NCI-H446 treated with DMSO at 0.1 percent for 48 hours (cell line): ENCODE measurements at places on chromosomes 16 and 17.

- DNase-seq, result no peak
Observed at GRCh38 chr16:48099455-48099854, 56.3 kb downstream of the ABCC12 start.

GRCh38 chr17:19410091-19410490 is 941 bp upstream of the RNF112 start:
- DNase-seq, result no peak

DNA sequence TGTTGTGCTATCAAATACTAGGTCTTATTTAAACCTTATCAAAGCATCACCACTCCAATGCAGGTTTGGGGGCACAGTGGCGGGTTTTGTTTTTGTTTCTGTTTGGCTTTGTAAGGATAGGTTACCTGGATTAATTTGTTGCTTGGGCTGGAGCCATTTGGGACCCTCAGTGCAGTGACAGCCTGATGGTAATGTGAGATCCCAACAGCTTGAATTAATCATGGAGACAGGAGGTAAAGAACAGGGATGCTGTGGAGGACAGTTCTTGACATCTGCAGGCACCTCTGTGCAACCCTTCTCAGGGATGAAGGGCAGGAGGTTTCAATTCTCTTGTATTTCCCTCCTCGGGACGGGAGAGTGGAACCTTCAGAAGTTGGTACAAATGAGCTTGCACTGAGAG is 40.5 kb downstream of the SHISA9 start:
- no peak for DNase-seq

- no peak for DNase-seq
Observed at GRCh38 chr17:74493331-74493833, 26.9 kb downstream of the CD300A start.

DNA sequence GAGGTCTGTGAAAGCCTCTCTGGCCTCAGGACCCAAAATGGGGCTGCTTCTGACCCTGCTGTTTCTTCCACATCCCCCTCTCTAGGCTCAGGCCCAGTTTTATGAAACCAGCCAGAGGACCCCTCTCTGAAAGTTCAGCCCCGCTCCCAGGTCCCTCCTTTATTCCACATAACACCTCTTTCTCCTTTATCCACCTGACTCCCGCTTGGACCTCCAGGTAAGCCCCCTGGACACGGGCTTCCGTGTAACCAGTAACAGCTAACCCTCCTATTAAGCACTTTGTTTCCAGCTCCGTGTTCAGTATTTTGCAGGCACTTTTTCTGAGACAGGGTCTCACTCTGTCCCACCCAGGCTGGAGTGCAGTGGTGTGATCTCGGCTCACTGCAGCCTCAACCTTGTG is 37.4 kb downstream of the PSME3IP1 start:
- DNase-seq, result no peak

GRCh38 chr17:40558300-40558889 is 6.9 kb downstream of the CCR7 start:
- no peak for DNase-seq

DNA sequence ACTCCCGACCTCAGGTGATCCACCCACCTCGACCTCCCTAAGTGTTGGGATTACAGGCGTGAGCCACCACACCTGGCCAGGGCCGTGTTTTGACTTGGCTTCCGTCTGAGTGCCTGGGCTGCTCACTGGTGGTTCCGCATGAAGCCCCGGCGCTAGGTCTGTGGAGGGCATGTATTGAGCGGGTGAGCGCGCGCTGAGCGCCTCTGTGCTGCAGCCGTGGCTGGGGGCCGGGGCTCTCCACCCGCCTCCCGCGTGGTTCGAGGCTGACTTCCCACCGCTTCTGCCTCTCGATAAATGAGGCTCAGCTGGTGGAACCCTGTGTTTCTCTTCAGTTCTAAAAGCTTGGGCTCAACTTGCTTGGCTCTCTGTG is 38.9 kb upstream of the ATP2A3 start:
- no peak for DNase-seq

GRCh38 chr17:47733047-47733673 is at the start of gene TBX21:
TBX21 (plus strand) TSS chr17:47733236; CDS start chr17:47733455, 219 bp downstream.
- no peak for DNase-seq

GRCh38 chr17:57016764-57017116 is 38.8 kb downstream of the SCPEP1 start:
- DNase-seq, result no peak

DNA sequence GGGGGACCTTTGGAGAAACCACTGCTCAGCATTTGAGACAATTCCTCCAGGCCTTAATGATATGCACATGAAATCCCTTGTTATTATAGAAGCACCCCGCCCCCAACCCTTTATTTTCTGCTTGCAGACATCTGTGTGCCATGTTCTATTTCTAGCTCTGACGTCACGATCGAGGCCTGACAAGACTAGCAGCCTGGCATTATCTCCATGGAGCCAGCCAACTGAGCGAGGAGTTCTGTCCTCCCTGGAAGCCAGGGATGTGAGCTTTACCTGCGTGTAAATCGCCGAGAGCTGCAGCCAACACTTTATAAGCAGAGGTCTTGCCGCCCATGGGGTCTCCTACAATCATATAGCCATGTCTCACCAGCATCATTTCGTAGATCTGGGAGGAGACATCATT is 116.9 kb downstream of the DNAH3 start:
- DNase-seq, result no peak

GRCh38 chr17:64741038-64741641 is 79.0 kb upstream of the SMURF2 start:
- DNase-seq, result no peak

DNA sequence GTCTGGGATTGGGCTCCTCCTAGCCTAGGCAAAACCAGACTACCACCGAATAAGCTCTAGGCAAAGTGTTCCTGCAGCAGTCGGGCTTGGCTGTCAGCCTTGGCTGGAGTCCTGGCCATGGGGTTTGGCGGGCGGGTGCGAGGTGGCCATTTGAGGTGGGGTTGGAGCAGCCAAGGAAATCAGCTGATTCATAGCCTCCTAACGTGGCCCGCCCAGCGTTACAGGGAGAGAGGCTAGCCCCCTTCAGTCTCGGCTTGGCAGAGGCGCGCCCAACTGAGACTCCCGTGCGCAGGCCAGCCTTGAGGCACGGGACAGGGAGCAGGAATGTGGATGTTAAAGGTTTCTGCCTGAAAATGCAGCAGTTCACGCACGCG is 1.9 kb downstream of the PMP22 start:
- no peak for DNase-seq

GRCh38 chr16:7487574-7488323 is 155.1 kb downstream of the RBFOX1 start:
- no peak for DNase-seq

DNA sequence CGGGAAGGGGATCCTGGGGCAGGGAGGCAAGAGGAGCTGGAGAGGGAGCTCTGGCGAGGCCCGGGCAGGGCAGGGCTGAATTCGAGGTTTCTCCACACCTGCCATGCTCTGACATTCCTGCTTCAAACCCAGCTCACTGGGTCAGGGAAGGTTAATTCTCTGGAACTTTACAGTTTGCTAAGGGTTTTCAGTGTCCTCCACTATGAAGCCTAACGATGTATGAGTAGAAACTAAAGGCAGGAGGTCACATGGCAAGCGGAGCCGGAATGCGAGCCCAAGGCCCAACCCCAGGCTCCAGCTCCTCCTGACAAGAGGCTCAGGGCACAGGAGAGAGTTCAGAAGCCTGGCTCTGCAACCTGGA is 29.2 kb downstream of the DCAKD start:
- no peak for DNase-seq

DNA sequence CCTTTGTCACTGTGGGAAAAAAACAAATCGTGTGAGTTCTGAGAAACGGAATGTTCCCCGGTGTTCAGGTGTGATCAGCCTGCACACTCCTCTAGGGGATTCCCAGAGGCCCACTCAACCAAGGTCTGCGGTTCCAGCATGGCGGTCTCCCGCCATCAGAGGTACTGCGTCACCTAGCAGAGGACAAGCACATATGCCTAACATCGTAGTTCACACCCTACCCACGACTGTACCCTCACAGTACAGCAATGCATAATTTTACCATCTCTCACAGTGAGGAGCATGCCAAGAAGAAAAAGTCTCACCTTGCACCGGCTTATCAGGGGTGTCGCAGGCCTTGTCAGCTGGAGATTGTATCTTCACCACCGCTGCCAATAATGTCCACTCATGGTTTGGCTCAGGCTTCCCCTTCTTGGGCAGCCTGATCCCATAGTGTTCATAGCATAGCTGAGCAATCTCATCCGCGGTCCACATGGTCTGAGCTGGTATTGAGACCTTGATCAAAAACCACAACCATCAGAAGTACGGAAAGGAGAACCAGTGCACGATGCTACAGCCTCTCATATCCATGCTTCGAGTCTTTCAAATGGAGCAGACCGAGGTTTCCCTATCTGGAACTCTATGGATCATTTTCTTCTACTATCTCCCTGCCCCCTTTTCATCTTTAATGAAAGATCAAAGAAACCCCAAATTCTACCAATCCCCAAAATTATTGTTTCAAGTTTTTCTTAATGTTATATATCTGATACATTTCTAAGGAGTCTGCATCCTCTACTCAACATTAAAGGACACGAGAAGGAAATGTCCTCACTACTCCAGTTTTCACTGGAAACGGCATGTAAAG is 2.5 kb downstream of the ADAT1 start:
- no peak for DNase-seq

DNA sequence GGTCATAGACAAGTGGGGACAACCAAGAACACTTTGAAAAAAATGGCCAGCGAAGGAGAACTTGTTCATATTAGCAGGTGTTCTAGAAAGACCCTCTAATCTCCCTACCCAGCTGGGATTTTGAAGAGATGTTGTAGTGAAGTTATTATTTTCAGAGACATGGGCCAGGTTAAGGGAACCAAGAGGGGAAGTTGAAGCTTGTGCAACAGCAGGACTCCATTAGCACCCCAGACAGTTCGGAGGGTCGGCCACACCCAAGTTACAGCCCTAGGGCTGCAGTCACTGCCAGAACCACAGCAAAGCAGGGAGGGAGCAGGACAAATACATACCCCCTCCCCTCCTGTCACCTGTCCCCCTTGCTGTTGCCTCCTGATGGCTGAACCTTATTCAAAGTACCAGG is 42.3 kb downstream of the WSB1 start:
- DNase-seq, result no peak

- no peak for DNase-seq
Observed at GRCh38 chr16:6231398-6231797, 1101.2 kb upstream of the RBFOX1 start.

DNA sequence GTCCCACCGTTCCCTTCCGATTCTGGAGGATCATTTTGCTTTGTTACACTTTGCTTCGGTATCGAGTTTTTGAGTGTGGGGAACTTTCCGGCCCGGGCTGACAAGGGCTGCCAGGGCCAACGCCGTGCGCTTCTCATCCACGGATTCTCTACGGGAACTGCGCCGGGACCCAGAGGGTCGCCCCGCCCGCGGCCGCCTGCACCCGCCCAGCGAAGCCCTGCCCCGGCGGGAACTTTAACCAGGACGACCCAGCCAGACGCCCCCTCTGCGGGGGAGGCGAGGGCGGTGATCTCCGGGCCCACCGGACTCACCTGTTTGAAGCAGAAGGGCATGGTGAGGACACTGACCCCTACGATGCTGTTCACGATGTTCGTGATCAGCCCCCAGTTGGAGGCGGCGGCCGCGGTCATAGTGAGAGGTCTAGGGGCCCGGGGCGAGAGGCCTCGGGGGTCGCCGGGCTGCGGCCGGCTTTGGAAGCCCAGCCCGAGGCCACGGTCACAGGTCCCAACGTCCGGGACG is 536 bp downstream of the SLC38A10 start:
- no peak for DNase-seq

GRCh38 chr17:75813081-75814020 is 28.7 kb downstream of the UNK start:
- no peak for DNase-seq

GRCh38 chr16:67163164-67163998 is 1.2 kb upstream of the HSF4 start:
- peak; percentile 6 for DNase-seq

DNA sequence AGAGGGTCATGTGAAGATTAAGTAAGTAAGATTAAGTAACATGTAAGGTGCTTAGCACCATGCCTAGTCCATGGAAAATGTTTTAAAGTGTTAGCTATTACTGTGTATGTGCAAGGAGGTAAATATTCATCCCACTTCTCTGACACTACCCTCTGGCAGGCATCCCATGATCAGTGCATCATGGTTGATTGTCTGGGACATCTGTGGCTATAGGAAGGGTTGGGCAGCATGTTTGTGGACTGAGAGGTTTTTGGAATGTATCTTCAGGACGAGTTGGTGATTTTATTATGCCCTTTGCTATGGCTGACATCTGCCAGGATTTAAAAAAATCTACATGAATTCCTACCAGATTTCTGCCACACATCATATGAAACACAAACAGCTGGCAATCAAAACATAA is 6.5 kb upstream of the TAOK1 start:
- peak; percentile 15 for DNase-seq

DNA sequence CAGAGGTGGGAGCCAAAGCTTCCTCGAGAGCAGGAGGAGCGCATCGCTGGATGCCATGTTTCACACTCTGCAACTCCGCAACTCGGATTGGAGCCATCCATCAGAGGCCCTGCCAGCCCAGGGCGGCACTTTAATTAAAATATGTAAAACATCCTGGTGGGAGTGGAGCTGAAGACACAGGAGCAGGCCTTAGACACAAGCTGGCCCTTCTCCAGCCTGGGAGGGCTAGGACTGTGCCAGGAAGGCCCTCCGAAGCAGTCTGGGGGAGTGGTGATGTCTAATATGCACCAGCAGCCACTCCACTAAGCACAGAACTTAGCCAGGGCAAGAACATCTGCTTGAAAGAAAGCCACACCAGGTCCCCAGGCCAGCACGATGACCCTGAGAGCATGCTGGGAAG is 5.8 kb upstream of the CCDC182 start:
- no peak for DNase-seq

GRCh38 chr17:65742403-65743307 is 181.2 kb upstream of the AXIN2 start:
- no peak for DNase-seq

DNA sequence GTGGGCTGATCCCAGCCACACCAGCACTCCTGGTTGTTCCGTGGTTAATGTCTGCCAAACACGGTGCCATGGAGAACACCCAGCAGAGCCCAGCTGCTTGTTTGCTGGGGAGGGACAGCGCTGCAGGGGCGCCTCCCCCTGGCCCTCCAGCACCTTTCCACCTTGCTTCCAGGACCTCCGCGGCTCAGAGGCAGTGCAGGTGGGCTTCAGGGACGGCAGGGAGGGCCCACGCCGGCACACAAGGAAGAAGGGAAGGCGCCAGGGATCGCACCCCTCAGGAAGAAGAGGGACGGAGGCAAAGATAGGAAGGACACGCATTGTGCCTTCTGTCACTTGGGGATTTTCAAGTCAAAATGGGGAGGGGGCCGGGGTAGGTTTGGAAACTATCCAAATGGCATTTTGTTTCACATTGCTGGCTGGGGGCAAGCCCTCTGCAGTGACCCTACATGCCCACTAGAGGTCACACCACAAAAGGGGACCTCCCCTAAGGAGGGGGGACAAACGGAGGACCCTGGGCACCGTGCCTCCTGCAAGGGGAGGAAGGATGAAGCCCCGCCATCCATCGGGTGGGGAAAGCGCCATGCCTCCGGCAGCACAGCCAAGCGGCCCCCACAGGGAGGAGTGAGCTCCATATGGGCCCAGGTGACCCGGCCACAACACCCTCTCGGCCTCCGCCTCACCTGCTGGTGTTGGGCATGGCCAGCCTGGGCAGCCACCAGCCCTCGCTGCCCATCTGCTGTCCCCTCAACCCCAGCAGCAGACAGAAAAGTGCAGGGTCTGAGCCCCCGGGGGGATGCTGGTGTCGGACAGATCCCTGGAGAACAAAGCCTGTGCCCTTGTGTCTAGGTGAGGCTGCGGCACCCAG is 7.5 kb upstream of the C16orf95 start:
- no peak for DNase-seq
